ENCODE measurements at places on chromosomes 4 and X. TPM values are rescaled to one million over a fixed set of nuclear protein-coding genes. Genes with fewer than 3 reads are reported as not detected.

The RNF212 gene
- 11.2 TPM for polyA plus RNA-seq

The CFAP47 gene
- 0.05 TPM for polyA plus RNA-seq

The KLF8 gene
- 4.8 TPM for polyA plus RNA-seq

The FAM184B gene
- 0.09 TPM for polyA plus RNA-seq

The UGT2B10 gene
- polyA plus RNA-seq: 0.02 TPM

The GPR50 gene
- 0.11 TPM for polyA plus RNA-seq

The CT45A1 gene
- polyA plus RNA-seq: not detected

The CHIC1 gene
- 3.7 TPM for polyA plus RNA-seq

The F8 gene
- 10.7 TPM for polyA plus RNA-seq

The KLHL4 gene
- 0.16 TPM for polyA plus RNA-seq

The HTT gene
- polyA plus RNA-seq: 17.9 TPM
